ENCODE measurements at places on chromosomes 11 and 22.

- DNase-seq = no peak
Observed at GRCh38 chr11:75598264-75598663, 36.2 kb downstream of the SERPINH1 start.

- no peak for DNase-seq
Observed at GRCh38 chr11:20715464-20715863, 46.1 kb downstream of the NELL1 start.

DNA sequence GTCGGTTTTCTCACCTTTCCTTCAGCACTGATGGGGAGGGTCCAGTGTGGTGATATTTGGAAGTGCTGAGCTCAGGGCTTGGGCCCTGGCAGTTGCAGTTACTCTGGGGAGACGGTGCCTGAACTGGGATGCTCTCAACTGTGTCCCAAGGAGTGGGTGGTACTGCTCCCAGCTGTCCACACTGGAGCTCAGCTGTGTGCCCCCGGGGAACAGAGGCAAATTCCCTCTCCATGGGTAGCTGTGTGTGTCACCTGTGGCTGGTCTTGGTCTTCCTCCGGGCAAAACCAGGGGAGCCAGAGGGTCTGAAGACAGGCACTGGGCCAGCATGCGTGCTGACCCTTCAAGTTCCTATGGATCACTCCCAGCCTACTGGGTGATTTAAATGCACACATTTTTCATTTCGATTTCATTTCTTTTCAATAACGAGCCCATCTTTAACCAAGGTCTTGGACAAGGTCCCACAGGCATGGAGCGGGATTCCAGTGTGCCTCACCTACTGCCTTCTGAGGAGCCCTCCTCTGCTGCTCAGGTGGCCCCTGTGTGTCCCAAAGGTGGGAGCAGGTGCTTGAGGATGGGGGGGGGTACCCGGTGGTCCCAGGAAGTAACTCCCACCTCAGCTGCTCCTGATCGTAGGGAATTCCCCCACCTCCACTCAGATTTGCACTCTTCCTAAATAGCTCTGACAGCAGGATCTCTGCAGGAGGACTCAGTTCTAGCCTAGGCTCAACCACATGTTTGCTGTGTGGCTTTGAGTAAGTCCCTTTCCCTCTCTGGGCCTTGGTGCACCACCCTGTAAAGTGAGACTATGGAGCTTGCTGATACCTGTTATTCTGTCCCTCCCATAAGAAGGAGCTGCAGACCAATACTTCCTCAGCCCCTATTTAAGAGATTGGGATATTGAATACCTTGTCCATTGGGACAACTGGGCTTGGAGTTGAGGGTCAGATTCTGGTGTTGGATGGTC is 16.8 kb downstream of the PRDM11 start:
- DNase-seq = no peak

- no peak for DNase-seq
Observed at GRCh38 chr11:1528710-1529109, 42.1 kb upstream of the MOB2 start.

Data from cortex of kidney (tissue), 1 donor.